Vagina (tissue), 2 donors: ENCODE measurements at places on chromosomes 12 and 14.
A peak's percentile ranks its signal among the peaks of the same experiment; 100 is the strongest.

DNA sequence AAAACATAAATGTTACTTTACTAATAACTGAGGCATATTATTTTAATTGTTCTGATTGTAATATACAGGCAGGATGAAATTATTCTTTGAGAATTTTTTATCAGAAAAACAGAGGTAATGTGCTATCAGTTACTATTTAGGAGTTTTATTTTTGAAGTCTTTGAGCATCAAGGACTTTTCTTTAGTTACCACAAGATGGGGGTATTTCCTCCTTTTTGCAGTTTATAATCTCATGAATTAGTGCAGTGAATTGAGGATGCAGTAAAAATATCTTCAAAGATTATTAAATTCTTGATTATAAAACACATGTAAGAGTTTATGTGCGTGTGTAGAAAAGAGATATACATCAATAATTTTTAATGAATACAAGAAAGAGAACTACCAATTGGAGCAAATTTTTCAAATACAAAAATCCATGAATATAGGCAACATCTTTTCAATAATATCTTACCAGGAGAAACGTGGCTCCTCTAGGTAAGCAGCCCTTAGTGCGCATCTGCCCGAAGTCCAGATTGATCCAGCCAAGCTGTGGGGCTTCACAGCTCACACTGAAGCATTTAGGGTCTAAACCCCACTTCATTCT, 71.6 kb downstream of the ERGIC2 start:
- no peak for DNase-seq

DNA sequence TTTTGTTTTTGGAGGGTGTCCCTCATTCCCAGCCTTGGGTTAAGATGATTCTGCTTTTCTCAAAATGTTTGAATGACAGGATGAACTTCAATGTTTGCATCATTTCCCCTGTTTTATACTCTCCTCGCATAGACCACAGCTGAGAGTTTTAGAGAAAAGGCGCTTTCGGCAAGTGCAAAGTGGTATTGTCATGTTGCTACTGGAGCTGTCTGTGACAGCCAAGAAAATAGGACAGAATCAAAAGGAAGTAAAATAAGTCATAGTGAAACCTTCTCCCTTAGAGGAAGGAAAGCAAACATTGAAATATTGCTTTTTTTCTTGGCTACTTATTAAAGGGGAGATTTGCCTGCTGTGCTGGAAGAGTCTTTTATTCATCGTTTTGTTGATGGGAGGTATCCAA, 33.5 kb upstream of the ARHGAP5 start:
- no peak for DNase-seq

DNA sequence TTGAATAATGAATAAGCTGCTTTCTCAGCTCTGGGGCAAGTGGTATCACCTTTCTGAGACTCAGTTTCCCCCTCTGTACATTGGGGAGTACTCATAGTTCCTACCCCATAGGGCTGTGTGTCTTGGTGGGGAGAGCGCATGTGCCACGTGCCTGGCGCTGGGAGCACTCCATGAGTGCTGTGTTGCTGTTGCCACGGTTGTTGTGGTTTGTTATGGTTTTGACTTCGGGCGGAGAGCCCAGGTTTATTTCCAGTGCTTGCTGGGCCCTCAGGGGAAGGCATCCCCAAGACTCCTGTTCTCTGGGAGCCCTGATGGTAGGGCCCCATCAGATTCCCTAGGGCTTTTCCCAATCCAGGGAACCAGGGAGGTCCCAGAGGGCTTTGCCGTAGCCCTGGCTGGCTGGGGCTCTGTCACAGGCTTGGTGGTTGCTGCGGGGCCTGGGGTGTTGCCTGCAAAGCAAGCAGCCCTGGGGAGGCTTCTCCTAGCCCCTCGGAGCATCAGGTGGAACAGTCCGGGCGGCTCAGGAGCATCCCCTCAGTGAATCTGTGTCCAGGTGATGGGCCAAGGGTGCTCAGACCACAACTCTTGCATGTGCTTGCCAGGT, 18.6 kb downstream of the SH2B3 start:
- DNase-seq, result no peak

- no peak for DNase-seq
Observed at GRCh38 chr12:108191938-108192337, 62.9 kb downstream of the WSCD2 start.

GRCh38 chr14:51251486-51251885, 11.4 kb downstream of the TMX1 start:
- no peak for DNase-seq

- no peak for DNase-seq
Observed at GRCh38 chr12:6295094-6295811, 15.2 kb upstream of the PLEKHG6 start.

- DNase-seq, result no peak
Observed at GRCh38 chr14:55328317-55328716, 57.1 kb downstream of the FBXO34 start.

- no peak for DNase-seq
Observed at GRCh38 chr14:75295061-75295461, 16.4 kb downstream of the FOS start.

DNA sequence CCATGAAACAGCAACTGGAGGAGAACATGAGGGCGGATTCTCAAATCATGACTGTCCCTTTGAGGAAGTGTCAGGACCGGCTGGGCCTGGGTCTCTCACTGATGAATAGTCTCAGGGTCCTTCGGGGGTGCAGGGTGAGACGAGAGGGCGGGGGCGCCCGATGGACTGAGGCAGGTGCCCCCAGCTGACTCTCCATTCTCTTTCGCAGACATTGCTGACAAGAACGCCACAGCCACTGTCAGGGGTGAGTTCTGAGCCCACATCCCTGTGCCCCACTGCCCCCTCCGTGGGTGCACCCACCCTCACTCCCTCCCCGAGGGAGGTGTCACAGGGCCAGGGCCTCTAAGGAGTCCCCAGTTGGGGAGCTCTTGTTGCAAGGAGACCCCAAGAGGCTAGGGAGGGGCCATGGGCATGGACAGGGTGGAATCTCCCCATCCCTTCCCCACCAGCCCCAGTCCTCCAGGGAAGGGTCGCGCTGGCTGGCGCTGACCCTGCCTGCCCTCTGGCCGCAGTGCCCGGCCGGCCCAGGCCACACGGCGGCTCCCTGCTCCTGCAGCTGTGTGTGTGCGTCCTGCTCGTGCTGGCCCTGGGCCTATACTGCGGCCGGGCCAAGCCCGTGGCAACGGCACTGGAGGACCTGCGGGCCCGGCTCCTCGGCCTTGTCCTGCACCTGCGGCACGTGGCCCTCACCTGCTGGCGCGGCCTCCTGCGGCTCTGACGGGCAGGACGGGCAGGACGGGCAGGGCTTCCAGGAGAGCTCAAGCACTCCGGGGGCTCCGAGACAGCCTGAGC, 8.7 kb downstream of the C14orf180 start:
- DNase-seq, result no peak

DNA sequence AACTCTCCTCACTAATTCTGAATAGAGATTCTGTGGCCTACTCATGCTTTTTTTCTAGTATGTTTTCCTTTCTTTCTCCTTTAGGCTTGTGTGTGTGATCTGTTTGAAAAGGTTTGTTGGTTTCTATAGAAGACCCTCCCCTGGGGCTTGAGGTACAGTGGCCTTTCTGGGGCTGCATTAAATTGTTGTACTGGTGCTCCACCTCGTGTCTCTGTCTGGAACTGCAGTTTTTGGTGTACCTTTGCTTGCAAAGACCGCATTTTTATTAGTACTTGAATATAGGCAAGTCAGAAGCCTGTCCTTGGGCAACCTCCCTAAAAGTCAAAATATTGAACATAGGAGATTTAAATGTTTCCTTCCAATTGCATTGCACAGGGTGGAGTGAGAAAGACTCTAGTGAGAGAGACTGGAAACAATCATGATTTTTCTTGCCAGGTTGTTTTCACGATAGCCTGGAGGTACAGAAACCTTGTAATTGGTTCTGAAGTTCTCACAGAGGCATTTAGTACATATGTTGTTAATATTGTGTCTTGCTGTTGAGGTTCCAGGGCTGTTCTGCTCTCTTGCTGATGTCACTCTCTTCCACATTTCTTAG, 39.0 kb downstream of the SLCO1B1 start:
- DNase-seq, result no peak

DNA sequence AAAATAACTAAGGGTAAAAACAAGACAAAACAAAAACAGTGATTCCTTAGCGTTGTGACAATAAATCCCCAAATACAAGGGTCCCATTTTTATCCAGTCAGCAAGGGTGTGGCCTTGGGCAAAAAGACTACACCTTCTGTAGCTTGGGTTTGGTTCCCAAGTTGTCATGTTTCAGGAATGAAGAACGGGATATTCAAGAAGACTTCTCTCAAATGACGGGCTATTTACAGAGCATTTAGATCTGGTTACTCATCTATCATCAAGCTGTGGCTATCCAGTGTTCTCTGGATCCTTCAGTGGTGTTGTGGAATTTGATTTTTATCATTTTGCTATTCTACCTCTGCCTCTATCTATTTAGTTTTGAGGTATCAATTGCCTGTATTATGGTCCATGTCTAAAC, 219.7 kb downstream of the SLC25A21 start:
- no peak for DNase-seq

DNA sequence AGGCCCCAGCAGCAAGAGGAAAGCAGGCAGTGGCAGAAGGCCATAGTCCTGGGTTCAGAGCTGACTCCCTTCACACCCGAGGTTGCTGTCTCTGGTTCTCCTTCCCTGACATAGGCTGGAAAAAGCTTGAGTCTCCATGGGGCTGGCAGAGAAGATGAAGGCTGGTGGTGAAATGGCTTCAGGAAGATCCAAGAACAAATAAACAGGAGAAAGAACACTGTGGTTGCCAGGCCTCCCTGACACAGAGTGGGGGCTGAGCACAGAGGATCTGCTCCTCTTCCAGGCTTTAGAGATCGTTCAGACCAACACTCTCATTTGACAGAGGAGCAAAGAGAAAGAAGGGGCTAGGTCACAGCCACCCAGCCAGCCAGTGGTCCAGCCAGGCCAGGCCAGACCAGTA, 14.3 kb downstream of the HDAC7 start:
- no peak for DNase-seq

- DNase-seq, result no peak
Observed at GRCh38 chr14:31920989-31921650, 156.0 kb upstream of the ARHGAP5 start.

DNA sequence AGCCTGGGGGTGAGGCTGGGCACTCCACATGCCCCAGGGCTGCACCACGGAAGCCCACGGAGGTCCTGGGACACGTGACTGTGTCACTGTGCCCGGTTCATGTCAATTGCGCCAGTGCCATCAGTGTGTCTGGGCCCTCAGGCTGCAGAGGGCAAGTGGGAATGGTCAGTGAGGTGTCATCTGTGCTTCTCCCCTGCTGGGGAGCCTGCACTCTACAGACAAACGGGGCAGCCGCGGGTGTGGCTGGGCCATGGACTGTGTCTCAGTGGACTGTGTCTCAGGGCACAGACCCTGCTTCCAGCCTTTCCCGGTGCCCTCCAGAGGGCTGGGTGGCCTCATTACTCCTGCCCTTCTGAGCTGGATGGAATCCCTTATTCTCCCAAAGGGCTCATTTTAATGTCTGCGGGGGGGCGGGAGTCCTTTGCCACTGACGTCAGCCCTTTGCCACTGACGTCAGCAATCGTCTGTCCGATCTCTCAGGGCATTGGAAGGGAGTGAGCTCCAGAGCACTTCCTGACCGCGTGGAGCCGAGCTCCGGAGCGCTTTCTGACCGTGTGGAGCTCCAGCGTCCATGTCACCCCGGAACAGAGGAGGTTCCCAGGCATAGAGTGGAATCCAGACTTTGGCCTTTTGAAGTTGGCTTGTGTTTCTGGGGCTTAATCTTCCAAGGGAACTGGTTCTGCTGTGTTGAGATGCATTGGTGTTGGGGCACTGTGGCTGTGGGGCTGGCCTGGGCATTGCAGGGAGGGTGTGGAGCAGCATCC, 72.4 kb downstream of the ADGRD1 start:
- no peak for DNase-seq

GRCh38 chr12:31737345-31737744, 8.5 kb upstream of the AMN1 start:
- DNase-seq, result no peak

DNA sequence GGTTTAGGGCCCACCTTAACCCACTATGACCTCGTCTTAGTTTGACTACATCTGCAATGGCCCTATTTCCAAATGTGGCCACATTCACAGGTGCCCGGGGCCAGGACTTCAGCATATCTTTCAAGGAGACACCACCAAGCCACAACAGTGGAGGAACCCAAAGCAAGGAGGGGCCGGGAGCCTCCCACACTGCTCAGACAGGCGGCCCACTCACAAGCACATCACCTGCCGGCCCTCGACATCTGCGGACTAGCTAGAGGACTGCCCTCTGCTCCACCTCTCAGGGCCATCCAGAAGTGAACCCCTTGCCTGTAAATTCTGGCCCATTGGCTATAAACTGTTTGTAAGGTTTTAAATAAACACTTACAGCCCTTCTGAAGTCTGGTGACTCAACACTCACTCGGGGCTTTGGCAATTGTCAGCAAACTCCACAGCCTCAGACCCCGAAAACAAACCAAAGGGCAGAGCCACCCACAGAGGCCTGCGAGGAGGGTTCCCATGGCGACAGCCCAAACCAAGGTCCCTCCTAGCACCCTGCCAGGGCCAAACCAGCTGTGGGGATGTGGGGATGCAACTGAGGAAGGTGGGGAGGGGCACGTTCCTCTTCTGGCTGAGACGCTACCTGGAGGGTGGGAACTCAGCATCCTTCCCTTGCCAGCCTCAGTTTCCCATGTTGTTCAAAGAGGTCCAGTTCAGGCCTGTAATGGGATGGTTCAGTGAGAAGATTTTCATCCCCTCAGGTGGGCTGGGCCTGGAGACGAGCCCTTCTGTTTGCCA, 95.8 kb downstream of the DICER1 start:
- no peak for DNase-seq

GRCh38 chr14:54354096-54354495, 42.7 kb upstream of the CDKN3 start:
- DNase-seq, result peak; percentile 34

GRCh38 chr12:12784911-12785814, at the start of gene APOLD1:
APOLD1 (plus strand) TSS chr12:12785659; CDS start chr12:12785692, 33 bp downstream.
- DNase-seq, result peak; percentile 93

- DNase-seq, result no peak
Observed at GRCh38 chr12:12481631-12482030, 81.0 kb downstream of the DUSP16 start.

GRCh38 chr14:81031488-81031887, 76.1 kb downstream of the TSHR start:
- no peak for DNase-seq

DNA sequence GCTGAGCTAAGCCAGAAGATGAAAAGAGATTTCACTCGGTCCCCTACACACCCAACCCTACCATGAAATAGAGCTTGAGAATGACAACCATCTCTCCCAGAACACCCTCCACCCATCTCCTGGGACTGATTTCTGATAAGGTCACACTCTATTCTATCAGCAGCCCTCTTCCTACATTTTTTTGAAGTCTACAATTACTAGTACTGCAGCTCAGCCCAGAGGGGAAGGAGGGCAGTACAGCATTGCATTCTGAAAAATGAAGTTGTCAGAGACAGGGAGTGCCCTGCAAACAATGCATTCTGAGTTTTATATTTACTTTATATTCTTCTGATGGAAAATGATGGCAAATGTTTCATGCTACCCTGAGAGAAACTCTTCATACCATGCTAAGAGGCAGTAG, 318.5 kb downstream of the BCAT1 start:
- DNase-seq, result no peak

- no peak for DNase-seq
Observed at GRCh38 chr14:22748631-22749068, 17.8 kb upstream of the OXA1L start.
